Omental fat pad (tissue), 4 donors: ENCODE measurements at places on chromosomes 6 and 20.

DNA sequence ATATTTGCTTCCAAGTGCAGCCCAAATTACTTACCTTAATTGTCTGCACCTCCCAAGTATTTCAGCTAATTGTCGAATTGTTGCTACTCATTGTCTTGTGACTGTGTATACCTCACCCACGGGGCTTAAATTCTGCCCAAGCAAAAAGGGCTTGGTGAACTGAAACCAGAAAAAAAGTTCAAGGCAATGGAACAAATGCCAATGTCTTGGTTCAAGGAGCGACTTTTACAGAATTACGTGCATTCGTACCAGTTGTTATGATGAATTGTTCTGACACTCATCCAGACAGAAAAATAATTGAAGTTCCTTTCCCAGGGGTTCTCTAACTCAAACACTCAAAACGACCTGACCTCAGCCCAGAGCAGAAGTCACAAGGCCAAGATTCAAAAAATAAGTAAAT, 13.9 kb upstream of the PXDC1 start:
- no peak for DNase-seq

GRCh38 chr6:156590482-156590881, 186.7 kb upstream of the ARID1B start:
- DNase-seq = no peak

- DNase-seq = no peak
Observed at GRCh38 chr6:116536216-116536621, 9.3 kb downstream of the TRAPPC3L start.

GRCh38 chr6:106417572-106418147, 57.1 kb downstream of the CRYBG1 start:
- DNase-seq = no peak

- DNase-seq = no peak
Observed at GRCh38 chr6:156526081-156526480, 251.1 kb upstream of the ARID1B start.

DNA sequence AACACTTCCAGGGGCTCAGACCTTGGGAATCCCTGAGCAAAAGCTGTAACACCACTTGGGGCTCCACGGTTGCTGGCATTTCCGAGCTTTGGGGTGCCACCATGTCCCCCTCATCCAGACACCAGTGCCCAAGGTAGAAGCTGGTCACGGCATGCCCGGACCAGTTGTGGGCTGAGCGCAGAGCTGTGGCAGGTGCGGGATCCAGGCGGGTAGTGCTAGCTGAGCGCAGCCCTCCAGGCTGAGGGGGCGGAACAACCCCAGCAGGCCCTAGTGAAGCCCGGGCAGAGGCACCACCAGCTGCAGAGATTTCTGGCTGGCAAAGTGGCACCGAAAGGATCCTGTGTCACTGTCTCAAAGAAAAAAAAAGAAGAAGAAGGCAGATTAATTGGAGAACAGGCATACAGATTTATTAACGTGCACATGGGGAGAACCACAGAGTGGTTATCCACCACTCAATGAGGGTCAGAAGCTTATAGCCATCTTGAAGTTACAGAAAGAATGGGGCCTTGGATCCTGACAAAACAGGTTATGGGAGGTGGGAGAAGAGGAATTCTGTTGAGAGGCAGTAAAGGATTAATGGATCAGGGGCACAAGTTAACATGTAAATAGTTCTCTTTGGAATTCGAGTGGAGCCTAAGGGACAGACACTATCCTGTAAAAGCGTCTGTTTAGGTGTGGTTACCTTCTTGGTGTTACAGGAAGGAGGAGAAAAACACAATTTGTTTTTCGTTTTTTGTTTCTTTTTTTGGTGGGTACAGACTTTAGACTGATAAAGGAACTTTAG, 107.5 kb downstream of the CD24 start:
- no peak for DNase-seq

- no peak for DNase-seq
Observed at GRCh38 chr6:89928604-89929003, 34.3 kb downstream of the GJA10 start.

- no peak for DNase-seq
Observed at GRCh38 chr6:158312672-158313397, 570 bp downstream of the TULP4 start.

GRCh38 chr6:44309092-44309491, 4.1 kb downstream of the AARS2 start:
- no peak for DNase-seq
